ENCODE measurements at places on chromosomes 6 and 20.

GRCh38 chr6:31474871-31475286 lies 23.1 kb upstream of the MICB start:
- DNase-seq = no peak

GRCh38 chr20:24617080-24617432 lies 147.6 kb downstream of the SYNDIG1 start:
- DNase-seq = no peak

DNA sequence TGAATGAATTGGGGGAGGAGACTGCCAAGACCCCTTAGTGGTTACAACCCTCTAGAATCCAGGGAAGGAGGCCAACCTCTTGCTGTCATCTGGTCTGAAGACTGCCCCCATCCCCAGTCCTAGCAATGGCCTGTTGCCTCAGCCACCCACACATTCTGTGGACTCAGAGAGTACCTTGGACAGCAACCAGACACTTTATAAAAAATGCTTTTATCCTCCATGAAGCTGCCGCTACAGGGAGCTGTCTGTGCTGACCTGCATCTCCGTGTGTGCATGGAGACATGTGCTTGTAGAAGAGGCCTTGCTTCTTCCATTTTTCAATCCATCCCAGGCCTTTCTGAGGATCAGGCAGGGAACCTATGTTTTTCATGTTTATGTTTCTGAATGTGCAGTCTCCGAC lies 15.2 kb downstream of the CDH22 start:
- no peak for DNase-seq

- no peak for DNase-seq
Observed at GRCh38 chr20:35091816-35092523, 637 bp downstream of the TRPC4AP start.

DNA sequence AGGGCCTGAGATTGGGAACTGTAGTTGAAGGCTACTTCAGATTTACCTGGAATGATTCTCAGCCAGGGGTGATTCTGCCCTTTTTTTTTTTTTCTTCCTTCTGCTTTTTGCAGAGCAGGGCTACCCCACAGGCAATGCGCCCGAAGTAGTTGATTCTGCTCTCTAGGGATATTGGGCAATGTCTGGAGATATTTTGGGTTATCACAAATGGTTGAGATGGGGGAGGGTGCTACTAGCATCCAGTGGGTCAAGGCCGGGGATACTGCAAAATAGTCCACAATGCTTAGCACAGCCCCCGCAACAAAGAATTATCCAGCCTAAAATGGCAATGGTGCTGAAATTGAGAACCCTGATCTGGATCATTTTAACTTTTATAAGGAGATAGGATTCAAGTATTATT lies 71.2 kb upstream of the ZMYND8 start:
- no peak for DNase-seq

- no peak for DNase-seq
Observed at GRCh38 chr6:167347226-167347625, 22.3 kb downstream of the TTLL2 start.

GRCh38 chr6:16473908-16474771 lies 235.8 kb downstream of the GMPR start:
- no peak for DNase-seq

DNA sequence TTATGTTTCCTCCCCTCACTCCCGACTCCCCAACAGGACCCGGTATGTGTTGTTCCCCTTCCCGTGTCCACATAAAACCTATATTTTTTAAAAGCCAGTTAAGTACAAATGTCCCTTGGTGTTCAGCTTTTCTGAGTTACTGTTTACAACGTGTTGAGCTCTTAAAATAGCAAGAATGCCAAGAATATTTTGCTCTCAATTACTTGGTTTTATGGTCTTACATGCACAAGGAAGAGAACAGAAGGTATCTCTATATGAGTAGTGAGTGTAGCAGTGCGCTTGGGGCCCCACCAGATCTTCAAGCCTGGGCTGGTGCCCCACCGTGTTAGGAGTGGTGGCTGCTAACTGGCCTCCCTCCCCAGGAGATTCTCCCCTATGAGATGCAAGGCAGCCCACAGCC lies 75.3 kb downstream of the RIN2 start:
- DNase-seq = no peak

DNA sequence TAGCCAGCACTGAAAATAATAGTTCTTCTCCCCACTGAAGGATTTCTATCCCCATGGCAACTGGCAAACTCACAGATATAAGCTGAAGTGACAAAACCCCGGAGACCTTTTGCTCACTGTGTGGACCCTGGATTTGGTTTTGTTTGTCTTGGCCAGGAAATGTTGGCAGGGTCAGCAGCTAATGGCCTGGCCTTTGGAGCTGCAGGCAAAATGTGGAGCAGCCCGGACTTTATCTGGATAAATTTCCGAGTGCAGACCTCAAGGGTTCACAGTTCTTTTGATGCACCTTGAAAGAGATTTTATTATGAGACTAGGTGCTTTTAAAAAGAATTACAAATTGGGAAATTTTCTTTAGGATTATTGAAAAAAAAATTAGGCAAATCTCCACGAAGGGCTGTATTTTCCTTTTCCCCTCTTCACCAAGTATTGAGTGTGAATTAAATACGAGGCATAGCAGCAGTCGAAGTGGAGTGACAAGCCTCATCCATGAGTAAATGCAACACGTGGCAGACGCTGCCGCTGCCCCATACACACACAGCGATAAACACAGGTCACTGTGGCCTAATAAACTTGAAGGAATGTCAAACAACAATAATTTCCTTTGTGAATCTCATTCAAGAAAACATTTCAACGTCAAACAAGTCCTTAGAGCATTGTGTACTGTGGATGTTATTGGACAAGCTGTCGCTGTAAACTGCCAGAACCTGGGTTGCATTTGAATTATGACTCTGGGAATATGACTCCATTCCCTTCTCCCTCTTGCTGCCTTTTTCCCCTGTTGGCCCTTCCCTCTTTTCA lies 35.1 kb upstream of the CCN6 start:
- DNase-seq = no peak

- no peak for DNase-seq
Observed at GRCh38 chr20:3199976-3200755, 4.3 kb downstream of the DDRGK1 start.

DNA sequence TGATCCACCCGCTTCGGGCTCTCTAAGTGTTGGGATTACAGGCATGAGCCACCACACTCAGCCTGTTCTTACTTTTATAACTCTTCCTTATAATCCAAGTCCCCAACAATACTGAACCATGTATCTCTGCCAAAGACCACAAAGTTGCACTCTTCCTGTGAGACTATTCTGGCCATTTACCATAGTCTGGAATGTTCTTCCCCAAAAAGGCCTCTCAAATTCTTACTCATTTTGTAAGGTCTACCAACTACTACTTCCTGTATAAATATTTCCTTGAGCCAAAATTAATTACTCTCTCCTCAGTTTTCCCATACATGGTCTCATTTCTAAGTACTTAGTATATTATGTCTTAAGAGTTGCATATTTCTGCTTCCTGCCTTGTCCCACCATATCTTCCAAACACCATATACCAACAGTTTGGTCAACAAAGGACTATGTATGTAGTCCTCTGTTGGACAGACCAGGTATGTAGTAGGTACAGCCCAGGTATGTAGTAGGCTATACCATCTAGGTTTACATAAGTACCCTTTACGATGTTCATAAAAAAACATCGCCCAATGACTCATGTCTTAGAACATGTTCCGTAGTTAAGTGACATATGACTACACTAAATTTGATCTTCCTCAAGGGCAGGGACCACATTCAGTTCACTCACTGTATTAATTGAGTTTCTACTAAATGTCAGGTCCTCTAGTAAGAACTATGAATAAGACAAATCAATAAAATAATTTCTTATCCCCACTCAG lies 22.0 kb downstream of the RANBP9 start:
- DNase-seq = no peak

- no peak for DNase-seq
Observed at GRCh38 chr6:2839982-2840748, 1.5 kb downstream of the SERPINB1 start.

DNA sequence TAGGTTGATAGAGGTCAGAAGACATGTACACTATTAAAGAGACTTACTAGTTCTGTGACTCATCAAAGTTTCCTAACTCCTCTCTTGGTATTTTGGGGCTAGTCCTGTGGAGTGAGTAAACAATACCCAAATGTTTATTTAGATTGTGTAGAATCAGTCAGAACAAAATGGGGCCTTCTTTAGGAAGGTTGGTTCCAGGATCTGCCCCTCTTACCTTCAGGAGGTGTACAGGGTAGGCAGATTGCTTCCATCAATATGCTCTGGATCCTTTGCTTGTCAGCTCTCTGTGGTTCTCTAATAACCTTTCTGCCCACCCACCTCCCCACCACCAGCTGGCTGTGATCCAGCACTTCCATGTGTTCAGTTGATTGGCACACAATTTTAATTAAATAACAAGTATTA lies 107.0 kb downstream of the POPDC3 start:
- no peak for DNase-seq

DNA sequence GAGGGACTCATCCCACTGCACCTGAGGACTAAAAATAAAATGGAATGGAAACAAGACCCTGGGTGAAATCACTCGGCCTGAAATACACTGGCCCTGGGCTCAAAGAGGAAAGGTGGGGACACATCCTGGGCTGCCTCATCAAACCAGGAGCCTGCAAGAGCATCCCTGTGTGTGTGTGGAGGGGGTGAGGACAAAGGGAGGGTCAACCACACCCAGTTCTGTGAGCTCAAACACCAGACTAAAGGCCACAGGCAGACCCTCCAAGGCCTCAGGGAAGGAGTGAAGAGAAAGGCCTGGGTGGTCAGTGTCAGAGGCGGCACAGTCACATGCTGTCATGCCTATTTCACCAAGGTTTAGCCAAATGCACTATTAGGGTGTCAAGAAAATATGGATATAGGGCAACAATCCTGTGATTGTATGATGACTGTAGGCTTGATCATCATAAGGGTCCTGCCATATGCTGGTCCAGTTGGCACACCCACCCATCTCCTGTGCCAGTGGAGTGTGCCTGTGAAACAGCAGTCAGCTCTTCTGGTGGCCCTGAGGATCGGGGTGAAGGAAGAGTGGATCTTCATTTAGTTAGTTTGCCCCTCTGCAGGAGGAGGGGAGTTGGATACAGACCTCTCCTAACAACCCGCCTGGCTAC lies 28.9 kb downstream of the SRSF3 start:
- DNase-seq = no peak

DNA sequence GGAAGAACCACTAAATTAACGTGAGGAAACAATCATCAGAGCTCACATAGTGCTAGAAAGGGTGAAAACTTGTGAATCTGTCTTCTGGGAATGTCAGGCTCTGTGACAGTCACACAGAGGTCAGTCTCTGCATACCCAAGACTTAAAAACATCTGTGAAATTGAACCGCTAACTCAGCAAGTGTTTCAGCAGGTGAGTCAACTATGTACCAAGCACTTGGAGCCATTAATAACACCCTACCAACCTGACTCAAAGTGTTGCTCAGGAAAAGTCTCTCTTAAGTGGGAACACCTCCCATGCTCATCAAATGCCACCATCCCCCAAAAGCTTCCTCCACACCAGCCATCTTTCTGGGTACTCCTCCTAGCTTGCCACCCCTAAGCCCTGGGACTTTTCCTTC lies 92.3 kb upstream of the CARMIL1 start:
- DNase-seq = no peak

GRCh38 chr20:62908971-62909791 lies 17.1 kb downstream of the DIDO1 start:
- no peak for DNase-seq

DNA sequence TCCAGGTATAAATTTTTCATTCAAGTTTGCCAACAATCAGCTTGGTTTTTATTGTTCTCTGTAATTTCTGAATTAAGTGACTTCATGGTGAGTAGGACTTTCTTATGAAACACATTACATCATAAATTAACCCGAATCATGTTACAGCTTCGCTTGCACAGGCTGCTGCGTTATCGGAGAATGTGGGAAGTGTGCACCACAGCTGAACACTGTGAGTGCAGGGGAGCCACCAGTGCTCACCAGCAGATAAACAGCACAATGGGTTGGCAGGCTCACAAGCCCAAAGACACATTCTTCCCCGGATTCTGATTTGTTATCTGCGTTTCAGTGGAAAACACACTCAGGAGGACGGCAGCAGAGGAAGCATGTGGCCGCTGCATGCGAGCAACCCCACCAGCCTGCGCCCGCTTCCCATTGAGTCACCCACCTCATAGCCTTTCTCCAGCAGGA lies 121.1 kb downstream of the GMDS start:
- DNase-seq = no peak

- DNase-seq = no peak
Observed at GRCh38 chr20:40631119-40631631, 57.9 kb downstream of the MAFB start.

DNA sequence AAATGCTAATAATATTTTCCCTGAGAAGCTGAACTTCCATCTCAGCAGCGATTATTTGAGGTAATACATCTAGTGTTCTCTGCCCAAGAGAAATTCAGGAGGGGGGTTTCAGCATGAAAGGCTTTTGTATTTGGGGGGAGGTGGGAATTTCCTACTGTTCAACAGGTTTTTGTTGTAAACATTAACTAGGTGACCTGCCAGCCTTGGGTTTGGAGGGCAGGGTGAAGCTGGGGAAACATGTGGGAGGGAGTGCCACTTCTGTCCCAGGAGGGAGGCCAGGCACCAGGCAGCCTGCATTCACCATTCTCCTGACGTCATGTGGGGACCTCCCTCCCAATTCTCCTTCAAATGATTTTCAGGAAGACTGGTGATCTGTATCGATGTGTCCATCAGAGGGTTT lies 37.7 kb upstream of the PKHD1 start:
- no peak for DNase-seq

DNA sequence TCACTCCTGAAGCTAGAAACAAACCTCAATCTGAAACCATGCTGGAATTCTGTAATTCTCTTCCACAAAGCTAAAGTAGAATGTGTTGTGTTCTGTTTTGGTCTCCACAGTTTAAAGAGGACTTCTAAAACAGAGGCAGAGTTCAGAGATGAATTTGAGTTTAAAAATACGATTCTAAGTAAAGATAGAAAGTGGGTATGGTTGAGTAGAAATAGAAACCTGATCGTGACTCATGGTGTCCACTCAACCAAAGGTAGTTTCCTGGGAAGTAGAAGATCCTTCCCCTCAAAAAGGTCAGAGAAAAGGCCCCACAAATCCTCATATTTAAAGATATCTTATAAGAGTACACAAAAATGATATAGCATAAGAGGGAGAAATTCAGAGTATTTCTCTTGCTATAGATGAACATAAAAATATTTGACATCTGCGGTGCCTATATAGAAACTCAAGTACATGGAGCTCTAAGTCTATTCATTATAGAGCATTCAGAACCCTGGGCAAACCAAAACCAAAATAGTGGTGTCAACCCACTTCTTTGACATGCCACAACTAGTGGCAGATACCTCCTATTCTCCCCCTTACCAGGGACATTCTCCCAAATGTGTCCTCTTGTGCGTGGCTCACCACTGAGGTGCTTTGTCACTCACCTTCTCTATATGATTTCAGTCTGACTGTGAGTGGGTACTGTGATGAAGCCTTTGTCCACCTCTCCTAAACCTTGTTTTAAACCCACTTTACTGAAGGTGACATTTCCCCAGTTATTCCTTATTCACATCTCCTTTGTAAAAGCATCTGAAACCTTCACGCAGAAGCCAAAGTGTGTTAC lies 84.5 kb downstream of the PLCB1 start:
- no peak for DNase-seq

GRCh38 chr6:106974999-106975737 lies 639 bp upstream of the CD24 start:
- no peak for DNase-seq
